Activated CD8-positive, alpha-beta T cell treated with anti-CD3 and anti-CD28 coated beads, Interleukin-2, amount 10 ng/mL, durations not matched to agents 7 days and 5 days (primary cell): ENCODE measurements at places on chromosomes 11 and 22. TPM values are rescaled to one million over a fixed set of nuclear protein-coding genes. Genes with fewer than 3 reads are reported as not detected.

The RAC2 gene
- total RNA-seq = 1,167 TPM

The SLC5A1 gene
- not detected for total RNA-seq

DNA sequence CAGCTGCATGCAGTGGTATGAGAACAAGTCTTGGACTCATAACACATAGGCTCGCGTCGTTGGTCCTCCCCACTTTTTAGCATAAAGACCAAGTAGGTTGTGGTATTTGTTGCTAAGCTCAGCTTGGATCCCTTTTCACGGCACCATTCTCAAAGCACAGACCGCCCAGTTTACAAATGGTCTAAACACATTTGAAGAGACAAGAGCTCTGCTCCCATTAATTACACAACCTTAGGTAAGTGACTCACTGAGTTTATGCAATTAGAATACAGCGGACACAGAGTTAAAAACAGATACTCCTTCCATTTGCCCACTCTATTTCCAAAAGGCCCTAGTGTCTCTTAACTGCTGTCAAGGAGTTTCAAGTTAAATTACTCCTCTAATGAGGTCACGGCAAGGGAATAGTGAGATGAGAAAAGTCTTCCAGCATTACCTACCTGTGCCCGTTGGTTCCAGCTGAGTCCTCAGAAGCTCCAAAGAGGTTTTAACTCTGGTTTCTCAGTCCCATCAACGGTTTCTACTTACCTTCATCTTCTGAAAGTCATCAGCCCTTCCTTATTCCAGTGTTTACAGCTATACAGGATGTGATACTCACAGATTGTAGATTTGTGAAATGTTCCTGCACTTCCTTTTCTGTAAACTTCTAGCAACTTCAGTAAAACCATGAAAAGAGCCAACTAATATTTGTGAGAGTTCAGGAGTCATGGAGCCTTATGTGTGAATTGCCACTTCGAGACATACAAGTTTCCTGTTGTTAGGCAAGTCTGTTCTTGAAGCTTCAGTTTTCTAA lies at the start of gene MS4A6A:
MS4A6A (minus strand) TSS at position 543 of the 790 bp plus-strand sequence. CDS start 1,356 bp downstream, outside the sequence.
- DNase-seq = no peak
- no peak within 1 kb of the TSS for H3K27ac ChIP-seq
- H3K27me3 ChIP-seq = no peaks in the 10 kb centered on the region
- H3K4me3 ChIP-seq = no peak within 1 kb of the TSS
- H3K36me3 ChIP-seq = no peaks in the 10 kb centered on the region

- peaks cover 44% of the 10 kb centered on the region for H3K4me1 ChIP-seq
- H3K27me3 ChIP-seq = no peaks in the 10 kb centered on the region
- H3K36me3 ChIP-seq = peaks cover 24% of the 10 kb centered on the region
- H3K27ac ChIP-seq = peak overlapping the region; percentile 43
- no peak for DNase-seq
Observed at GRCh38 chr11:85787809-85788760, 22.9 kb downstream of the SYTL2 start.

- H3K4me3 ChIP-seq = no peak overlapping the region
- peaks cover 37% of the 10 kb centered on the region for H3K36me3 ChIP-seq
- no peaks in the 10 kb centered on the region for H3K27me3 ChIP-seq
- DNase-seq = peak; percentile 71
Observed at GRCh38 chr22:41526830-41527799, 17.2 kb downstream of the POLR3H start.

DNA sequence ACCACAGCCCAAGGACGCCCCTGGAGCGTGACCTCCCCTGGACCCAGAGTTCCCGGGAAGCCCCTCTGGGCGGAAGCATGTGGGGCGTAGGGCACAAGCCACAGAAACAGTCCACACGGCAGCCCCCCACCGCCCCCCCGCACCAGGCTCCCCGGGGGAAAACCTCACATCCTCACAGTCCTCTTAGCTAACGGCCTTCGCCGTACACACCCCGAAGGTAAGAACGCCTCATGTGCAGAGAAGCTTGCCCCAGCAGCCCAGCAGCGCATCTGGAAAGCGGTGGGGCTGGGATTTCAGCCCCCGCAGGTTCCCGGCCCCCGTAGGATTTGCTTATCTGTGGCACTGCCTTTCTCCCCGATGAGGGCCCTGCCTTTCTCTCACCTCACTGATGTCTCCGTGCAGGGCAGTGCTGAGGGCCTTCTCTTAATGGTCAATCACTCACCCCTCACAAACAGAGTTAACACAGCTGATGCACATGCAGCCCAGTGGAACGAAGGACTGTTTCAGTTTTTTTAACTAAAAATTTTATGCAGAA lies 309.2 kb downstream of the BRD1 start:
- peaks cover 4% of the 10 kb centered on the region for H3K36me3 ChIP-seq
- no peak overlapping the region for H3K27ac ChIP-seq
- DNase-seq = no peak

The LRRC74B gene
- total RNA-seq = not detected

DNA sequence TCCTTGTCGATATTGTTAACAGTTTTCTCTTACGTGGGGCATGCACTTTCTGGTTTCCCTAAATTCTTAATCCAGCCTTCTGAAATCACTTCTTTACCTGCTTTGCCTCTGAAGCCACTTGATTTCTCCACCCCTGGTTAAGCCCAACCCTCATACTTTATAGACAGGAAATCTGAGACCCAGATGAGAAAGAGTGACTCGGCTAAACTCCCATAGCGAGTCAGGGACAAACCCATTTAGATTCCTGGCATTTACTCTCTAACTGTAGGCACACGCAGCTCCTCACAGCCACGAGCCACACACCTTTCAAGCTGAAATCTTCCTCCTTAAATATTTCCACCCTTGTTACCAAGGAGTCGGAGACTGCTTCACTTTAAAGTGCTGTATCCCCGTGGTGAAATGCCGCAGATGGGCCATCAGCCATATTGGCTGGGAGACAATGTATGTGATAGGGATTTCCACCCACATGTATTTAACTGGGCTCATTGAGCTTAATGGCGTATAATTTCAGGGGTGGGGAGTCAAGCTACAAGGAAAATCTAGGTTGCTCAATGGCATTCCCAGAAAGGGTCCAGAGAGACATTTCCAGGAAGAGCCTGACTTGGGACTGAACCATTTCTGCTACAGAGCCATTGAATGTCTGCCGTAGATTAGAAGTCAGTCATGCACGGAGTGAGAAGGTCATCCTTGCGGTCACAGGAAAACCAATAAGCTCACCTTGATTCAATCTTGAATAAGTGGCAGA lies 49.9 kb upstream of the GRK3 start:
- H3K27ac ChIP-seq = no peak overlapping the region

- H3K4me1 ChIP-seq = no peaks in the 10 kb centered on the region
- H3K27me3 ChIP-seq = peaks cover 34% of the 10 kb centered on the region
- H3K27ac ChIP-seq = no peak overlapping the region
- no peak overlapping the region for H3K4me3 ChIP-seq
- no peaks in the 10 kb centered on the region for H3K36me3 ChIP-seq
- peak; percentile 86 for DNase-seq
Observed at GRCh38 chr22:22959147-22959827, 71.7 kb downstream of the IGLL5 start.

- H3K27me3 ChIP-seq = peaks cover 13% of the 10 kb centered on the region
- no peak for DNase-seq
- H3K4me3 ChIP-seq = no peak overlapping the region
- peaks cover 54% of the 10 kb centered on the region for H3K4me1 ChIP-seq
Observed at GRCh38 chr11:59552844-59553243, 41.5 kb downstream of the OR4D9 start.

- no peak overlapping the region for H3K27ac ChIP-seq
- H3K36me3 ChIP-seq = no peaks in the 10 kb centered on the region
- H3K4me3 ChIP-seq = no peak overlapping the region
- peaks cover 10% of the 10 kb centered on the region for H3K4me1 ChIP-seq
- no peak for DNase-seq
Observed at GRCh38 chr11:95330302-95330701, 99.3 kb upstream of the SESN3 start.

GRCh38 chr22:44091021-44091721 lies 67.1 kb downstream of the PARVB start:
- peaks cover 10% of the 10 kb centered on the region for H3K4me1 ChIP-seq
- DNase-seq = peak; percentile 57
- no peaks in the 10 kb centered on the region for H3K27me3 ChIP-seq
- H3K27ac ChIP-seq = no peak overlapping the region

DNA sequence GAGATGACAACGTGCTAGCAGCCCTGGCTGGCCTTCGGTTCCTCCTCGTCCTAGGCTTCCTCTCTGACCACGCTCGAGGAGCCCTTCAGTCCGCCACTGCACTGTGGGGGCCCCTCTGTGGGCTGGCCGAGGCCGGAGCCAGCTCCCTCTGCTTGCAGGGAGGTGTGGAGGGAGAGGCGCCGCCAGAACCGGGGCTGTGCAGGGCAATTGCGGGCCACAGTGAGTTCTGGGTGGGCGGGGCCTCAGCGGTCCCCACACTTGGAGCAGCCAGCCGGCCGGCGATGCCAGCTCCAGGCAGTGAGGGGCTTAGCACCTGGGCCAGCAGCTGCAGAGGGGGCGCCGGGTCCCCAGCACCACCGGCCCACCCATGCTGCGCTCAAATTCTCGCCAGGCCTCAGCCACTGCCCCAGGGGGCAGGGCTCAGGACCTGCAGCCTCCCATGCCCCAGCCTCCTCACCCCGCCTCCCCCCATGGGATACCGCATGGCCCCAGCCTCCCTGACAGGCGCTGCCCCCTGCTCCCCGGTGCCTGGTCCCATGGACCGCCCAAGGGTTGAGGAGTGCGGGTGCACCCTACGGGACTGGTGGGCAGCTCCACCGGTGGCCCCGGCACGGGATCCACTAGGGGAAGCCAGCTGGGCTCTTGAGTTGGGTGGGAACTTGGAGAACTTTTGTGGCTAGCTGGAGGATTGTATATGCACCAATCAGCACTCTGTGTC lies 399.4 kb downstream of the LUZP2 start:
- no peak overlapping the region for H3K4me3 ChIP-seq
- H3K4me1 ChIP-seq = no peaks in the 10 kb centered on the region
- no peaks in the 10 kb centered on the region for H3K36me3 ChIP-seq
- DNase-seq = no peak
- no peaks in the 10 kb centered on the region for H3K27me3 ChIP-seq

- H3K27me3 ChIP-seq = no peaks in the 10 kb centered on the region
- no peak overlapping the region for H3K27ac ChIP-seq
- DNase-seq = no peak
- no peak overlapping the region for H3K4me3 ChIP-seq
- no peaks in the 10 kb centered on the region for H3K4me1 ChIP-seq
Observed at GRCh38 chr11:16007514-16007913, 348.8 kb downstream of the SOX6 start.

DNA sequence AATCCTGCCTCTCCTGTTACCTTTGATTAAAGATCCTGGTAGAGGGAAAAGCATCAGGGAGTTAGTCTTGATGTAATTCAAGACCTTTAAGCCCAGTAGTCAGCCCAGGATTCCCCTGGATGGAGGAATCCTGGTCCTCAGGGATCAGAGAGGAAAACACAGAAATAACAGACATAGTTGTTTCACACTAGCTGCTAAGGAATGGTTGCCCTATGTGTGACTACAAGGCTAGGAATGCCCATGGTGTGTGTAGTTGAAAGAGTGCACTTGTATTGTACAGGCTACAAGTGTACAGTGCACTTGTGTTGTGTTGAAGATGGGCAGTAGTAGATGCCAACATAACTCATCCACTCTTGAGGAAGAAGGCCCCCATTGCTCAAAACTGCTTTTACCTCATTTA lies 226.8 kb downstream of the AASDHPPT start:
- H3K4me3 ChIP-seq = no peak overlapping the region
- H3K36me3 ChIP-seq = no peaks in the 10 kb centered on the region
- no peak overlapping the region for H3K27ac ChIP-seq
- H3K27me3 ChIP-seq = no peaks in the 10 kb centered on the region
- H3K4me1 ChIP-seq = no peaks in the 10 kb centered on the region
